ENCODE measurements at places on chromosomes 11 and 22.

DNA sequence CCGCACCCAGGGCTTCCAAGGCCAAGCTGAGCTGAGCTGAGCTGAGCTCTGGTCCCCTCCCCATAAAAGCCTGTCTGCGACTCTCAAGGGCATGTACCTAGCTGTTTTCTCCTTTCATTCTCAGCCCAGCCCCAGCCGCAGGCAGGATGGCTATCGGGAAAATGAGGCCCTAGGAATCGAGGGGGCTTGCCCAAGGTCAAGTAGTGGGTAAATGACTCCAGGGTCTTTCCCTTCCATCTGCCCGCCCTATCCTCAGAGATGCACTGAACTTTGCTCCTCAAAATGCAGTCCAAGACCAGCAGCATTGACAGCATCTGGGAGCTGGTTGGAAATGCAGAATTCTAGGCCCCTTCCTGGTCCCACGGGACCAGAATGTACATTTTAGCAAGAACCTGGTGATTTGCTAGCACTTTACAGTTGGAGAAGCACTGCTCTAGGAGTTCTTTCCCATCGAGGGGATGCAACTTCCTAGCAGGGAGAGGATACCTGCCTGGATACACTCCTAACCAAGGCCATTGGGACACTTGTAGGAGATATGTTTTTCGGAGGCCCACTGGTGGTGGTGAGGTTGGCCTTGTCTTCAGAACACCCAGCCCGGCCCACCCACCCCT lies 43.2 kb upstream of the ACCSL start:
- no peak for DNase-seq

DNA sequence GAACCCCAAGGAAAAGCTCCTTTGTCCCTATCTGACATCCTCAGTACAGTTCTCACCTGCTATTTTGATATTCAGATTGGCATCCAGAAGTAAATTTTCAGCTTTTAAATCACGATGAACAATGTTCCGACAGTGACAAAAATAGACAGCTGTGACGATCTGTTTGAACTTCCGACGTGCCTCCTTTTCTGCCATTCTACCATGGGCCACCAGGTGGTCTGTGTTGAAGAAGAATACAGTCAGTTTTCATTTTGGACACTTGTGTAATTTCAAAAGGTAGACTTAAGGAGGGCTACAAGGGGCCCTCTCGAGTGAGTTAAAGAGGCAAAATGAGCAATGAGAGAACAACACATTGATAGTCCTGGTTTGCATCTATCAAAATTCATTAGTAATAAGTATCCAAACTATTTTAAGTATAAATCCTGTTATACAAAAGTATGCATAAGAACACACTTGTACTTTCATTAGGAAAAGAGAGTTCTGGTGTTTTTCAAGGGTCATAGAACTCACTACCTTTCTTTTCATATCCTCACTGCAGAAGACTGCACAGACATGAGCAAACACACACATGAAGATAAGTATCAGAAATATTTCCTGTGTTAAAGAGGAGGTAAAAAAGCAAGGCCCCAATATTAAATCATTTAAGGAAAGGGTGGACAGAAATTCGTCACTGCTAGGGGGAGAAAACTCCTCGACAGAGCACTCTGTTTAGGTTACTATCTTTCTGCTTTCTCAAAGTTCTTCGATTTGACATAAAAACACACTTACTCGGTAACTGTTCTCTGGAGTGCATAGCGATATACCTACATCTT lies 89.9 kb upstream of the APOA1 start:
- no peak for DNase-seq

DNA sequence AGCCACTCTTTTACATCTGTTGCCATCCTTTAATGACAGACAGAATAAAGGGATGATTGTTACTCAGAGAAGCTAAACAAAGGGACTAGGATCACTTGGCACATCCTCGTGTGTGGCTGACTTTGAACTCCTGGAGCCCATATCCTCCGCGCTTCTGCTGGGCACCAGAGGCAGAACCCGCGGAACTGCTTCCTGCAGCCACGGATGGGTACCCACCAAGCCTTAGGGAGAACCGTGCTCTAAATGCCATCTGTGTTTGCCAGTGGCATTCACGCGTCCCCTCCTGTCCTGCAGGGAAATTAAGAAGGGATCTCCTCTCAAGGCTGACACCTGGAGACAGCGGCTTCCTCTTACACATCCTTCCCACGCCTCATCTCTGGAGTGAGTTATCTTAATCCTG lies 294.4 kb downstream of the NTM start:
- DNase-seq = no peak

GRCh38 chr22:36886016-36886415 lies 25.2 kb downstream of the NCF4 start:
- DNase-seq = no peak

Measured in HS-27A (cell line).